ENCODE measurements at places on chromosomes 12 and 14.

GRCh38 chr12:19749906-19750574 is 310.7 kb downstream of the AEBP2 start:
- DNase-seq = no peak

- DNase-seq = no peak
Measured at GRCh38 chr12:122943196-122943595, 23.1 kb downstream of the ABCB9 start.

GRCh38 chr14:59254911-59255545 is 66.6 kb downstream of the DAAM1 start:
- DNase-seq = no peak

- DNase-seq = no peak
Measured at GRCh38 chr12:53758081-53758729, 6.4 kb upstream of the CISTR start.

GRCh38 chr14:74723134-74723533 is 10.2 kb downstream of the FCF1 start:
- no peak for DNase-seq

DNA sequence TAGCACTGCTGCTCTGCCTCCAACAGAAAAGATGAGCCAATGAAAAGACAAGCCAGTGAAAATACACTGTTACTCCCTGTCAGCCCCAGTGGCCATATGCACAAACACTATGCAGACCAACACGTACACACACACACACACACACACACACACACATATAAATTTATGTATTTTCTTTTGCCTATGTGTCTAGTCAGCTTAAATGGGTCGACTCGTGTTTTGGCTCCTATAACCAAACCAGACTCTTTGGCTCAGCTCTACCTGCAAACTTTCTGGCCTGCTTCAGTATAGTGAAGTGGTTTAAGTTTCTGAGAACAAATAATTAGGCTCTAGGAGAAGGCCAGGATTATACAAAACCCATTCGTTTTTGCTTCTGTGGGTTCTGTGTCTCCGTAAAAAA is 30.3 kb upstream of the PMCH start:
- DNase-seq = no peak

- DNase-seq = no peak
Measured at GRCh38 chr14:96442355-96442754, 50.4 kb downstream of the AK7 start.

DNA sequence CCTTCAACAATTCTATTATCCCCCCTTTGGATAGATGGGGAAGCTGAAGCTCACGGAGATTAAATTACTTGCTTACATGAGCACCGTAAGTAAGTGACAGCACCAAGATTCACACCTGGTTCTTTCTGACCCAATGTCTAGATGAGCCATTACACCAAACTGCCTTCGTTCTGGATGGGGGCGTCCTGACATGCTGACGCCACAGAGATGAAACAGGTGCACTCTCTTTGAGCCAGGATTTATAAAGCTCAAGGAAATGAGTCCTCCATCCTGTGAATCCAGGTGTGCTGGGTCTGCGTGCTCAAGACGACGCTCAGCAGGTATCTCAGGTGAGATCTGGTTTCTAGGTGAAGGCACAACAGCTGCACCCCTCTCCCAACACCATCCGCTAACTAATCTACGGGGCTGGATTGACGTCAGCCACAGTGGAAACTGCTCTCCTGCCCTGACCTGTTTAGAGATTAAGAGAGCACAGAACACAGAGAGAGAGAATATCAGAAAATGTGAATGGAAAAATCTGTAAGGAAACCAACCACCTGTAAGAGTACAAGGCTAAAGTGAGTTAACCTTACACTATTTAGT is 61.6 kb downstream of the KSR2 start:
- DNase-seq = no peak

DNA sequence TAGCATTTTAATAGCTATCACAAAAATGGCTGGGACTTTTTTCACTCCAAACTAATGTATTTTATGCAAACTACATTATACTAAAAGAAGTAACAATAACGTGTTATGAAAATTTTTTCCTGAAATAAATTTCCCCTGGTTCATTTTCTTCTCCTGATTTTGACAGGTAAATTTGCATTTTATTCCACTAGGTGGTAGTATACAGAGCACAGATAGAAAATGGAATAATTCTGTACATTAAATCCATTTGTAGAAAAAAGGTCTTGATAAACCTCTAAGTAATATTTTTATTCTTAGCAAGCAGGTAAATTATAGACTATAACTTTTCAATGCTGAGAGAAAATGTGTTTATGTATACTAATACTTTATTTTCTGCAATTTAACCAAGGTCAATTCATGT is 96.5 kb downstream of the BCAT1 start:
- DNase-seq = no peak

- no peak for DNase-seq
Measured at GRCh38 chr12:76444408-76444984, 96.3 kb upstream of the BBS10 start.

DNA sequence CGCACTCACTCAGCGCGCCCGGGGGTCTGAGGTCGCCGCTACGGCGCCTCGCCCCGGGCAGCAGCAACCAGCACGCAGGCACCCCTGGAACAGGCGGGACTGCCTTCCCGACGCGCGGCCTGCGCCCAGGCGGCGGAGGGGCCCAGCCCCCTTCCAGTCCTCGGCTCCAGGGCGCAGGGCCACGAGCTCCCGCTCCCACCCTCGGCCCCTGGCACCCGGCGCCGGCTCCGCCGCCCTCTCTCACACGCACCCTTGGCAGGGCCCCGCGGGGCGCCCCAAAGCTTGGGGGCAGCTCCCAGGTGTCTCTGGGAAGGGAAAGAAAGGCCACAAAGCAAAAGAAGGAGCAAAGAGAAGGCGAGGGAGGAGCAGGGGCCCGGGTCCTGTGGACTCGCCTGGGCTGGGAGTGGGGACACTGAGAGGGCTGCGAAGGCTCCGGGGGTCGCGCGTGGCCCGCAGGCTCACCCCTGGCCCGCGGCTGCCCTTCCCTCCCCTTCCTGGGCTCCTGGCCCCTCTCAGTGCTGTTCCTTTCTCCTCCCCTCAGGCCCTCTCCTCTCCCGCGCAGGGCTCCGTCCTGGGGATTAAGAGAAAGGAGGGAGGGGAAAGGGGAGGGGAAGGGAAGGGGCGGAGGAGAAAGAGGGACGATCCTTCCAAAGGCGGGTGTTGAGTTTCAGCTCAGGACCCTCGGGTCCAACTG is 907 bp upstream of the EFS start:
- DNase-seq = peak; percentile 25

GRCh38 chr12:121748218-121748570 is 35.6 kb downstream of the TMEM120B start:
- no peak for DNase-seq

DNA sequence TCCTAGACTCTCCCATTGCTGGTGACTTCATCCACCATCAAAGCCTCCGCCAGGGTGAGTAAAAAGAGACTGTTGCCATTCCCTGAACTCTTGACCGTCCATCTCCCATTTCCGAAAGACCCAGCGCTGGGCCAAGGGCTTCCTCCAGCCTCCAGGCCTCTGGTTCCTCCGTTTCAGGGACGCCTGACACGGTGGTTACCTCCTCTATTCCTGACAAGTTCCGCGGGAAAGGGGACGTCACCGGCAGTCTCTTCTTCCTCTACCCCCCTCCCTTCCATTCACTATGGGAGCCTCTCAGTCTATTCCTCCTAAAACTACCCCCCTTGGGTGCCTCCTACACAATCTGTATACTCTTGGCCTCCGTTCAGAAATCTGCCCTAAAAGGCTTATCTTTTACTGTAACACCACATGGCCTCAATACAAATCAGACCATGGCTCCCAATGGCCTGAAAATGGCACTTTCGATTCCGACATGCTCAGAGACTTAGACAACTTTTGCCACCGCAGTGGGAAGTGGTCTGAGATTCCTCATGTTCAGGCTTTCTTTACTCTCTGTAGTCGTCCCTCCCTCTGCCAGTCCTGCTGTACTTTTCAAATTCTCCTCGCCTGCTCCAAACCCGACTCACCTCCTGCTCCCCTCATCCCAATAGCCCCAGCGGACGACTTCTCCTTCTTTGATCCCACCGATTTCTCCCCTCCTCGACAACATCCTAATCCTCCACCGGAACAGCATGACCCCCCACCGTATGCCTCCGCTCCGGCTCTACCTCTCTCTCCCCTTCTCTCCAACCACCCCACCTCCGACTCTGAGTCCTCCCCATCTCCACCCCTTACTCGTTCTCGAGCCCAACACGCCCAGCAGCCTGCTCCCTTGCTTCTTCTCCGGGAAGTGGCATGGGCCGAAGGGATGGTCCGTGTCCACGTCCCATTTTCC is 70.4 kb downstream of the MOK start:
- no peak for DNase-seq

DNA sequence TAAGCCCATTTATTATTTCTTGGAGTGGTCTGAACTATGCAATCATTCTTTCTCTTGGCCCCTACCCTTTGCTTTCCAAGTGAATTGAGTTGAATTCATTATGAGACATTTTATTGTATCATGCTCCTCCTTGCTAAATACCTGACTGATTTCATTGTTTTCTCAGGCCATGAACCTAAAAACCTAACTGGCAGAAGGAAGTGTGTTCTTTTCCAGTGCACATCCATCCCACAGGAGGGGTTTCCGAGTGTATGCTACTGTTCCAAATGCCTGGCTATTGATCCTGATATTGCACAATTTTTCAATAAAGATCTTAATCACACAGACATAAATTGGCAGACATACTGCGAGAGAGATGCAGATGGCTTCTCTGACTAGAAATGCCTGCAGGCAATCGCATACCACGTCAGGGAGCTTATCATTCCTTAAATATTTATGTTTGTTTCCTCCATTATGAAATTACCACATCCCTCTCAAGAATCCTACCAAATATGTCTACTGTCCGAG is 162.2 kb upstream of the EGLN3 start:
- no peak for DNase-seq

DNA sequence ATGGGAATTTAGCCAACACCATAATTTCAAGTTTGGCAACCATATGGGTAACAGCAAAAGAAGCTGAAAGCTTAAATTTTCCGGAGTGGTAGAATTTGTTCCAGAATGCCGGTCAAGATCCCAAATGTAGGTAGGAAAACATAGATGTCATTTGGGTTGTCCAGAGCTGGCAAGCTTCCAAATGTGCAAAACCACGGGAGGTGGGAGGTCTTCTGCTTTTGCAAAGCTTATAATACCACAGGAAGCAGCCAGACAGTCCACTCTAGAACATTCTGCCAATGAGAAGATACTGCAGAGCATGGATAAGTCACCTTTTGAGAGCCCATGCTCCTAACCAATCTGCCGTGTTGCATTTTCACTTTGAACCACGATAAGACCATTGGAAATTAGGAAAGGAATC is 26.4 kb upstream of the BATF start:
- no peak for DNase-seq

- DNase-seq = no peak
Measured at GRCh38 chr12:24297516-24297915, 348.0 kb upstream of the SOX5 start.

DNA sequence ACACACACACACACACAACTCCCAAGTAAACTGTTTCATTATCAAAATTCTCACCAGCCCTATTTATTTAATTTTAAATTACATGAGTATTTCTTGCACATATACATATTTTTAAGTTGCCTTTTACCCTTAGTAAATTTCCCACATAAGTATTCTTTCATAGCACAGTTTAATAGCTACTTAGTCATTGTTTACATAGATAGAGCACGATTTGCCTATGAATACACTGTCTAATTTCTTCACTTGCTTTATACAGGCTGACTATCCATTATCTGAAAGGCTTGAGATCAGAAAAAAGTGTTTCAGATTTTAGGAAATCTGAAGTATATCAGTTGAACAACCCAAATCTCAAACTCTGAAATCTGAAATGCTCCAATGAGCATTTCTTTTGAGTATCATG is 30.9 kb downstream of the NIN start:
- no peak for DNase-seq
